ENCODE measurements at places on chromosomes 5 and 9.

- peak; percentile 5 for DNase-seq
Observed at GRCh38 chr9:34125681-34126206, 754 bp downstream of the DCAF12 start.

DNA sequence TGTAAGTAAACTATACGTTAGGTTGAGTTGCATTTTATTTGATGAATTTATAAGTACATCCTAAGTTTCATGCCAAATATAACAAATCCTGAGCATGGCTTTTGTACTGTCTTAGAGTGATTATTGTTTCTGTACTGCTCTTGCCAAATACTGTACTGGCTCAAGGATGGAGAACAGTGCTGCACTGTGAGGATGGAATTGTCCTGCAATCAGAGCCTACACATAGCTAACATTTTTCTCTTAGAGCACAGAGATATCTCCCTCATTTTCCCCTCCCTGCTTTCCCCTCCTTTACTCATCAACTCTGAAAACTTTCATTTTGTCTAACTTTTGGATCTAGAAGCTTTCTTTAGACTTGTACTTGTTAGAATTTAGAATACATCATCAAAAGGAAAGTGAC lies 28.3 kb downstream of the LRRC70 start:
- DNase-seq, result no peak

- DNase-seq, result no peak
Observed at GRCh38 chr9:136090056-136090735, 4.9 kb downstream of the NACC2 start.

GRCh38 chr5:14411216-14411615 lies 170.4 kb upstream of the OTULINL start:
- no peak for DNase-seq

DNA sequence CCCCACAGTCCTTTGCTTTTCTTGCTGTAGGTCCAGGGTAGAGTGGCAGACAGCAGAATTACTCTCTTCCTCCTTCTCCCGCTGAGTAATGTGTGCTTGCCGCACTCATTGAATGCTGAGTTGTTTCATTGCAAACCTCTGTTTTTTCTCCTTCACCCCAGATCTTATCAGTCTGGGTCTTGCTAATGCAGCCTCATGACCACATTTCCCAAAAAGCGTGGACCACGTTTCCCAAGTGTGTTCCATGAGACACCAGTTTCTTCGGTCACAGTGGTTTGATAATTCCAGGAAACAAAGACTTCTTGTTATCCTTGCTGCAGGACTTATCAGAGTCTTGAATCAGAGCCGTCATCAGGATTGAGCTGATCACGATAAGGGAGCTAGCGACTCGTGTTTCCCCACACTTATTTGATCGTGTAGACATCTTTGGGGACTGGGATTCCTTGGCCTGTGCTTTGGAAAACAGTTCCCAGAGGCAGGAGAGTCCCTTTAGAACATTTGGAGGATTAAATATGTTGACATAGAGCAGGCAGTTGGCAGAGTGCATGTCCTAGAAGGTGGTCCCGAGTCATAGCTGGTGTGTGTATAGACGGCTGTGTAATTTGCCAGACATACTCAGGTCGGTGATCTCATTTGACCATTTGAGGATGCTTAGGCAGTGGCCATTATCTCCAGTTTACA lies 4.4 kb downstream of the LRRC8A start:
- DNase-seq, result no peak

DNA sequence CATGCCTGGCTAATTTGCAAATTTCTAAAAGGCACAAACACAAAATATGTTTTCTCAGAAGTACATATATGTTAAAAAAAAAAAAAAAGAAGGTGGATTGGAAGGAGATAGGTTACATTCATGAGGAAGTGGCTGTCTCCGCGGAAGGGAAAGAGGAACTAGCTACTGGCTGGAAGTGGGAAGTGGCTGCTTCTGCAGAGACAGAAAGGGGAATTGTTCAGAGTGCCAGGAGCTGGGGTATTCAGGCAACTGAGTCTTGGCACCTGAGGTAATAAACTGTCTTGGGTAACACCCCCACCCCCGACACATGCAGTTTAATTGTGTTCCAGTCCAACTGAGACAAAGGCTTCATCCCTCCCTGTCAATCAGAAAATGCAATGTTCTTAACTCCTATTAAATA lies 45.6 kb downstream of the S1PR3 start:
- DNase-seq, result no peak

DNA sequence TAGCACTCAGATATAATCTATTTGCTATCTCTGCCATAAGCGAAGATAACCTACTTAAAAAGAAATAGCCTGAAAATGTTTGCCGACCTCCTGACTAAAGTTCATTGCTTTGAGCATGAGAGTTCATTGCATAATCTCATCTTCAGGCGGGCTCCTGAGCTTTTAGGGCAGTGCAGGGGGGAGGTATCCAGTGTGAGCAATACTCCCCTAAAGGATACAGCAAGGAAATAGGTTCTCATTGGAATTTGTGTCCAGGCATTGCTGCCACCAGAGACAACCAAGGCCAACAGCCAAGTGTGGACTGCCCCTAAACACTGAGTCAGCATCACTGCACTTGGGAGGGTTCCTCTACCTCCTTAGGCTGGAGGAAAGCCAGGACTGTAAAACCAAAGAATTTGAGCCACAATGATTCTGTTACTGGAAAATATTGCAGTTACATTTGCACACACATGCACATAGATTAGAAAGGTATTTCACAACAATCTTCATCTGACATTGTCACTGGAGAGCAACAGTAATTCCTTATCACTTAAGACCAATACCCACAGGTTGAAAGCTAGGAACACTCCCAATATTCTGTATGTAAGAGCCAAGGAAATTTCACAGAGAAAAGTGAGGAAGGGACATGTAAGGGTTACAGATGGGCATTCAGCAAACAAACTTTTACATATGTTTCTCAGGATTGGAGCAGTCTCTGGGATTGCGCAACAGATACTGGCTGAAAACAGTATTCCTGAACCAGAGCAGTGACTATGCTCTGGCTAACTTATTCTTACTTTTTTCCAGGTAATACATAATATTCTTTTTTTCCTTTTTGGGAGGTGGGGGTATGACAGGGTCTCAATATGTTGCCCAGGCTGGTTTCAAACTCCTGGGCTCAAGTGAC lies 98.6 kb upstream of the TLE1 start:
- DNase-seq, result peak; percentile 55

DNA sequence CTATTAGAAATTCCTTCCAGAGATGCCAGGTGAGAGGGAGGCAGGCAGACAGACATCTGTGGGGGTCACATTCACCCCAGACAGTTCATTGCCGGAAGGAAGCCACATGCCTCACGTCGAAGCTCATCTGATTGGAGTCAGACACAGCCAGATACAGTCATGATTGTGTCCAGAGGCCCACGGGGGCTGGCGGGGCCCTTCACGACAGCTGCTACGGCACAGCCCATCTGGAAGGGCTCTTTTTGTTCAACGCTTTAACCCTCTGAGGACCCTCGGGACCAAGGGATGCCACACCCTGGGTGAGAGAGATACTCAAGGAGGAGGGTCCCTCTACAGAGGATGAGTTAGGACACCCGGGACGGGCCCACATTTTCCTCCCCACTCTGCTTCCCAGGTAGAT lies 31.9 kb upstream of the GABRP start:
- DNase-seq, result no peak

GRCh38 chr5:52710972-52711596 lies 76.6 kb upstream of the ITGA1 start:
- no peak for DNase-seq

DNA sequence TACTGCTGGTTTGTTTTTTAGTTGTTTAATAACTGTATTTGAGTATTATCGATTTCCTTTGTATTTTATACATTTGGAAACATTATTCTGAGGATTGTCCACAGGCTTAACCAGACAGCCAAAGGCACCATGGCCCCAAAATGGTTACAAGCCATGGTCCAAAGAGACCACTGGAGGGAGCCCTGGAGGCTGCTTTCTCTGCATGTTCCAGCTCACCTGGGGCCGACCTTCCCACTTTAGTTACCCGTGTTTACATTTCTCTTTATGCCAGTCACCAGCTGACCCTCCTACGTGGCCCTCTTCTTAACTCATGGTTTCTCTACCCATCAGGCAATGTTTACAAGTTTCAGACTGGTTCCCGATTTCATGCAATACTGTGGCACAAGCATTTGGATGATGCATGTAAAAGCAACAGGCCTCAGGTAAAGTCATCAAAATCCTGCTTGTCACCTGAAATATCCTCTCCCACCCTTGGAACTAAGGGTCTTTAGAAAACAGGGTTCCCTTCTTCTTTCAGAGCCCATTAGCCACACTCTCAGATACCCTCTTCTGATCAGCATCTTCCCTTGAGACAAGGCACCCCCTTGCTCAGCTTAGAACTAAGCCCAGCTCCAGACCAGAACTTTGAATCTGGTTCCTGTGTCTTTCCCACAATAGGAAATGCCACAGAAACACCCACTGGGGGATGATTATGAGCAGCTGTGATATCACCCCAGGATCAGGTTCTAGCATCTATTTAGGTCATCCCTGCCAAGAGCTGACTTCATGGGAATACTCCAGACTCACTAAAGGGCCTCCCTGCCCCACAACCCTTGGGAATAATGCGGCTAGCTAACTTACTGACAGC lies 49.9 kb upstream of the GARNL3 start:
- peak; percentile 52 for DNase-seq

Data from LoVo (cell line).